Transverse colon (tissue), 4 donors: ENCODE measurements at places on chromosomes 2 and 18.
A peak's percentile ranks its signal among the peaks of the same experiment; 100 is the strongest.

GRCh38 chr2:66766582-66766981 is 331.7 kb downstream of the MEIS1 start:
- no peak for DNase-seq

- DNase-seq = no peak
Observed at GRCh38 chr2:42775810-42776209, 11.9 kb upstream of the OXER1 start.

DNA sequence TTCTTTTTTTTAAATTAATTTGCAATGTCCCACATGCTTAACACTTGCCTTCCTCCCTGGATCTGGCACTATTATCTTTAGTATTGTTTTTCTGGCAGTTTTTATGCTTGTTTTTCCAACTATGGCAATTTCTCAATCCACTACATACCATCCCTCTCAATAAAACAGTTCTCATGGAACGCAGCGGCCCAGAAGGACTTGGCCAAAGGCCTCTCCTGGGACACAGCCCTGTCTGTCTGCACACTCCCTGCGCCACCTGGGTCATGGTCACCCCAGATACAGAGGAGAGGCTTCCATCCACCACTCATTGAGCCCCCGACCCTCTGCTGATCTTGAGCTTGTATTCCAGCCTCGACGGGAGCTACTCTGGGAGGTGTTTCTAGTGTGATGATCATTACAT is 91.2 kb downstream of the TWIST2 start:
- peak; percentile 19 for DNase-seq

DNA sequence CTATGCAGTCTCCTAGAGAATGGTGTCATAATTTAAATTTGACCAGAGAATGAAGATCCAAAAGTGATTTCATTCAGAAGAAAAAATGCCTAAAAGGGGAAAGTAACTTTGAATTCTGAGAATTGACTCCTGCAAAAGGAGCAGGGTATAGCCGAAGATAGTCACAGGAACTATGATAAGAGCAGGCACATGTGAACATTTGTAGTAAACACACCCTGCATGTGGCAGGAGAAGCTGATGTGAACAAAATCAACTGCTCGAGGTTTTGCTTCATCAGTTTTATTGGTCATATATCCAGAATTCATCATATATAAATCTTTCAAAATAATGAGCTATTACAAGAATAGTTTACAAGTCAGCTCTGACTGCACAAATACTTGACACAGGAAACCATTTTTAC is 14.0 kb downstream of the MCFD2 start:
- no peak for DNase-seq

DNA sequence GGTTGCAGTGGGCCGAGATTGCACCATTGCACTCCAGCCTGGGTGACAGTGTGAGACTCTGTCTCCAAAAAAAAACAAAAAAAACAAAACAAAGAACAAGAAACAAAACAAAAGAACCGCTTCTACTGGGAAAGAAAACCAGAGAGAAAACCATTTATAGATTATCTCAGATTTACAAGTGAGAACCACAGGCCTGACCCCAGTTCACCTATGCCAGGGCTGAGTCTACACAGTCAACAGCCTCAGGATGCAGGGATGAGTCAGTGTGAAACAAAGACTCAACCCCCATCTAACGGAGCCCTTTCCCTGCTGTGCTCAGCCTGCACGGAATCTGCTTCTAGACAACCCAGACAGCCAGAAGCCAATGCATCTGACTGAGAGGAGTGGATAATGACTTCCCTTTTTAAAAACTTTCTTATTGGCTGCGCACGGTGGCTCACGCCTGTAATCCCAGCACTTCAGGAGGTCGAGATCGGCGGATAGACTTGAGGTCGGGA is 25.5 kb upstream of the YWHAQ start:
- no peak for DNase-seq

GRCh38 chr2:191917967-191918651 is 71.2 kb upstream of the CAVIN2 start:
- DNase-seq = no peak

- DNase-seq = no peak
Observed at GRCh38 chr2:20551260-20551944, 99.5 kb downstream of the HS1BP3 start.

GRCh38 chr18:8705238-8705960 is at the start of gene MTCL1:
MTCL1 (plus strand) TSS chr18:8705556; CDS start chr18:8705661, 105 bp downstream.
- DNase-seq = no peak

DNA sequence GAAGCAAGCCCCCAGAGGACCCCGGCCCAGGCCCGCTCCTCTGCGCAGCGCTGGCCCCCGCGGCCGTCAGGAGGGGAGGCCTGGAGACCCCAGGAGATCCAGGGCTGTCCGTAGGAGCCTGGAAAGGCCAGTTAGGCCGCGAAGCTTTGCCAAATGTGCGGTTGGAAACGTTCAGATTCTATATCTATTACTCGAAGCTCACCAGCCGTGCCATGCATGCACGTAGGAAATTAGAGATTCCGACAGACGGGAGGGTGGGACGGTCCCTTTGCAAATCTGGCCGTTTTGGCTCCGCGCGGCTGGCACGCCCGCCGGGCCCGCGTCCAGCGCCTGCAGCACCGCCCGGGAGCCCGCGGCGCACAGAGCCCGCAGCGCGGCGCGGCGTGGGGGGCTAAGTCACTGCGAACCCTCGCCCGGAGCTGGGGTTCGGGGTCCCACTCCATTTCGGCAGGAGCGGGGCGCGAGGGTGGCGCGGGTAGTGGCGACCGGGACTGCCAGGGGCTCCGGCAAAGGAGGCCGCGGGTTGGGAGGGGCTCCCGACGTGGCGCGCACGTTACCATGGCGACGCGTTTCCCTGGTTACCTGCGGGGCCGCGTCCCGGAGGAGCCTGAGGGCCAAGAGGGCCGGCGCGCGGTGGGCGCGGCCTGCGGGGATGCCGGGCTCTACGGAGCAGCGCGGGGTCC is 488.6 kb upstream of the SMIM21 start:
- no peak for DNase-seq

DNA sequence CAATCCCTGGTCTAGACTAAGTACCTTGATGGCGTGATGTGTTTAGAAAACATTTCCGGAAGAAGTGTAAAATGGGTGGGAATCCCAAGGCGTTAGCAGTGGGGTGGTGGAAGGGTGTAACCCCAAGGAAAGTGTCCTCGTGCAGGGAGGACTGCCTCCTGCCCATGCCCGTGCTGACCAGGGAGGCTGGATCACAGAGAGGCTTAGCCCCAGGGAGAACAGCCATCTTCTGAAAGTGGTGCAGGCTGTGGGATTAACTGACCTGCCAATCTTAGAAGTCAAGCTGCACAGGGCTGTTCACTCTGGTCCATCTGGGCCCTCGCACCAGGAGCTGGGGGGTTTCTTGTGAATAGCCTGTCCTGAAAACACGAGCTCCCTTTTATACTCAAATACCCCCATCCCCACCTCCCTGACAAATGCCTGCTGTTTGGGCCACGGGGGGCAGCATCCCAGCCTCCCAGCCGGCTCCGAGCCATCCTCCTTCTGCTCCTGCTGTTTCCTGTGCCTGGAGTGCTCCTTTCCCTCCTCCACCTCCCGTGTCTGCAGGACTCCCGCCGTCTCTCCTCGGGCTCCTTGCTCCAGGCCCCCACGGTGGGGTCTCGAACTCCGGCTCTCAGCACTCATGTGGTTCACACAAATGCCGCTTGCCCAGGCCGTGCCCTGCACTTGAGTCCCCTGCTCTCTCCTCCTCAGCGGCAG is 52.1 kb upstream of the PXDN start:
- DNase-seq = no peak

DNA sequence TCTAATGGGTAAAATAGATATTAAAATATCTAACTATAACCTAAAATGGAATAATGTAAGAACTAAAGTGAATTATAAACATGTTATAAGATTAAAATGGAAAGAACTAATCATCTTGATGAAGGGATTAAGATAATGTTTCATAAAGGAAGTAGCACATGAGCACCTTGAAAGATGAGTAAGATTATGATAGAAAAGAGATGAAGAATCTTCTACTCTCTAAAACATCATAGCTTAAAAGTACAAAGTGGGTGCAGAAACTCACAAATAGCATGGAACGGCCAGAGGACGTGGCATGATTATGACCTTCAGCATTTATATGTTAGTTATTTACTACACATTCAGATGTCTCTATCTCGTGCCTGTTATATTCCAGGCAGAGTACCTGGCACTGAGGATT is 76.2 kb upstream of the COL5A2 start:
- DNase-seq = no peak

DNA sequence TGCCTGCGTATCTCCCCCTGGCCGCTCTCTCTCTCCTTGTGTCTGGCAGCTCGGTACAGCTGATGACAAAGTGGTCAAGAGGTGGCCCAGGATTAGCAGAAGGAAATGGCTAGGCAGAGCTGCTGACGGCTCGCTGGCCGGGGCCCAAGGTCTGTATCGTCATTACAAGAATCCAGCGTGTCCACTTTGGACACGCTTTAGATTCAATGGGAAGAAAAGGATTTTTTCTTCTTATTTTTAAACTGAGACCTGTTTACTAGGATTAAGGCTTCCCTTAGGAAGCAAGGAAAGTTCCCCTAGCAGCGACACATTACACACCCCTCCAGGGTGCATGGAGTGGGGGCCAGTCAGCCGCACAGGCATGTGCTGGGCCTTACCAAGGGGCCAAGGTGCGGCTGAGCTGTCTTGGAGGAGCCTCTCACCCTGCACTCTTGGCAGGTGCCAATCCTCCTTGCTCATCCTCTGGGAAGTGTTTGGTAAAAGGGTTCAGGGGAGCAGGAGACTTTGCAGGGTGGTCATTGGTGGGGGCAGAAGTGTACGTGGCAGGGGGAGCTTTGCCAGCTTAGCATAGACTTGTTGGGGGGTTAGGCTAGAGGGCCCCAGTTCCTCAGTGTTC is 76.8 kb downstream of the POLR1A start:
- DNase-seq = peak; percentile 33

- DNase-seq = no peak
Observed at GRCh38 chr2:189608170-189608569, 27.6 kb upstream of the SLC40A1 start.

DNA sequence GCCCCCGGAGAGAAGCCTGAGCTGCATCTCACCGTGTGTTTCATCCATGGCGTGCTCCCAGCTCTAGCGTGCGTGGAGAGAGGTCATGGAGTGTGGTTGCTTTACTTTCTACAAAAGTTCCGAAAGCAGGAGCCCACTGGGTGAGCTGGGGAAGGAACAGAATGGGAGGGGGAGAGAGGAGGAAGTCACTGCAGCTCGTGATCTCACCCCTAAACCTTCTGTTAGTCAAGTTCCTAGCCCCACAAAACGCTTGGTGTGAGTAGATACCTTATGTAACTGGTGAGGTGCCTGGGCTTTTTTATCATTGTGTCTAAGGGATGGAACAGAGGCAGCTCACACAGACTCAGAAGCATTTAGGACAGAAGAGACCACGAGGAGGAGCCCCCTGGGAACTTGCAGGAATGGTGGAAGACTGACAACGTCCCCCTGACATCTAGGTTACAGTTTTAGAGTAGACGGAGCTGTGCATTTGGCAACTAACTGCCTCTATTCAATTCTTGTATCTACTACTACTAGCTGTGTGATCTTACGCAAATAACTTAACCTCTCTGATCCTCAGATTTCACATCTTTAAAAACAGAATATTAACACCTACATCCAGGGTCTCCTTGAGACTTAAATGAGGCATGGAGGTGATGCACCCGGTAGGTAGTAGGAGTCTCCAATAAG is 123.3 kb downstream of the ARL4C start:
- no peak for DNase-seq

DNA sequence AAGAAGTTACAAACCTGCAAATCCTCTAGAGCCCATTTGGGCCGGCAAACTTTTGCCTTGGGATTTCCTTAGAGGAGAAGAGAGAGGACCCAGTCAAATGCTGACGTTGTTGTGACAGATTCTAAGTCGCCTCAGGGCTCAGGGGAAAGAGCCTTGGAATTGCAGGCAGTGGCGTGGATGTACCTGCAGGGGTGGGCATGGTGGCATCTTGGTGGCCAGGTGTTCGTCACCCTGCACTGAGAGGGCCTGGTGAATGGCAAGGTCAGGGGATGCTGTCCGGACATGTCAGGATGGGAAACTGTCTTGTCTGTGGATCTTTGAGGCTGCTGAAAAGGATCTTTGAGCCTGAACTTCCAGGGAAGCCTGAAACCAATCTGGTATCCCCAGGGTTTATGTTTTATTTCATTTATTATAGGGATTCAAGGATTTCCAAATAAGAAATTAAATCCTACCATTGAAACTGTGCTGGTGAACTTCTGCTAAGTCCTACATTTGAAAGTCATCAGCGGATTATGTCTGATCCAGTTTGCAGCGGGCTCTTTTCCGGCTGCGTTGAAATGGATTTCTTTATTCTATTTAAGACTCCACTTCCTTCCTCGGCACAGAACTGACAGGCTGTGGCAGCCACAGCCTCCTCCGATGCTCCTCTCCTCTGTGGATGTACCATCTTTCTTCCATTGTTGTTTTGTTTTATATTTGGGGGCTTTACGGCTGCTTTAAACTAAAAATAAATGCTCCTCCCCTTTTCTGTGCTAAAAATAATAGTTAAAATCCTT is 207.6 kb downstream of the AGAP1 start:
- no peak for DNase-seq

DNA sequence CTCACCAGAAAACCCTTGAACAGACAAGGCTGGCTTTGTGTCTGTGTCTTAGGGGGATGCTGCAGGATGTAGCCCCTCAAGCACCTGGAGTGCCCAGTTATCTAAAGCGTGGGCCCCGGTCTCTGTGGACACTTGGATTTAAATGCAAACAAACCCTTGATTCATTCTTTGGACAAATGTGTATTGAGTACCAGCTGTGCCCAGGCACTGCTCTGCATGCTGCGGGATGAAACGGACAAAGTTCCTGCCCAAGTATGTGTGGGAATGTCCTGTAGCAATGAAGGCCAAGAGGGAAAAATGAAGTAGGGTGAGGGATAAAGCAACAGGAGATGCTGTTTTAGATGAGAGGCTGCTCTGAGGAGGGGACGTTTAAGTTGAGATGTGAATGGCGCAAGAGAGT is 53.9 kb downstream of the BOLA3 start:
- DNase-seq = no peak

DNA sequence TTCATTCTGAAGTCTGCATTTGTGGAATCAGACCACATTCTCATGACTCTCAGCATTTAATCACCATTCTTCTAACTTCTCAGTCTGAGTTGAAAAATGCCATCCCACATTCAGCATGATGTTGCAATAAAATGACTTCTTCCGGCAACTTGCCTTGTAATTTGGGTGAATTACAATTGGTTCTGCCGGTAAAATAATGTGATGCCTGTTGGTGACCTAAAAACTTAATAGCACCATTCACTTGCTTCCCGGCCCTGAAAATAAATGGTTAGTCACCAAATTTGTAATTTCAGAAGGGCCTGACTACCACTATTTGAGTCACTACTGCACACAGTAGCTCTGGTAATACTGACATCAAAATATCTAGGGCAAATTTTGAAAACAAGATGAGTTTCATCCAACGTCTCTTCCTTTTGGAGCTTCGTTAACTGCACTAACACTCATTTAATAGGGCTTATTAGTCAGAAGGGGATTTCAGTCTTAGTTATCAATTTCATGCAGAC is 637.1 kb upstream of the CHAC2 start:
- no peak for DNase-seq

GRCh38 chr2:140551287-140551686 is 1579.5 kb downstream of the LRP1B start:
- DNase-seq = no peak

- DNase-seq = no peak
Observed at GRCh38 chr2:240226672-240227537, 86.4 kb upstream of the OTOS start.
